T-helper 2 cell (primary cell): ENCODE measurements at places on chromosomes 6 and 20.

DNA sequence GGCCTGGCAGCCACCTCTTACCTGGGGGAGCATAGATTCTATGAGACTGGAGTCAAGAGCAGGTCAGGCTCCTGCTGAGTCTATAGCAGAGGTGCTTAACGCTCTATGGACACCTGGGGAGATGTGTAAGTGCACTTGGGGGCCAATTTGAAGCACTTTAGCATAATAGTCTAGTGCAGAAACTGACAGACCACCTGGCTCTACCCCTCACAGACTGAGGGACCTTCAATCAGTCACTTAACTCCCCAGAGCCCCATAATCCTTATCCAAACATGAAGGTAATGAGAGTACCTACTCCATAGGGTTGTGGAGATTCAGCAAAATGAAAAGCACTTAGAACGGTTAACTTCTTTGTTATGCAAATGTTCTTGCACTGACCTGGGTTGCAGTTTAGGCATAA, 87.3 kb upstream of the SLC22A16 start:
- DNase-seq = no peak

- no peak for DNase-seq
These were observed 4.3 kb downstream of the RPP40 start for GRCh38 chr6:4999586-4999985.

DNA sequence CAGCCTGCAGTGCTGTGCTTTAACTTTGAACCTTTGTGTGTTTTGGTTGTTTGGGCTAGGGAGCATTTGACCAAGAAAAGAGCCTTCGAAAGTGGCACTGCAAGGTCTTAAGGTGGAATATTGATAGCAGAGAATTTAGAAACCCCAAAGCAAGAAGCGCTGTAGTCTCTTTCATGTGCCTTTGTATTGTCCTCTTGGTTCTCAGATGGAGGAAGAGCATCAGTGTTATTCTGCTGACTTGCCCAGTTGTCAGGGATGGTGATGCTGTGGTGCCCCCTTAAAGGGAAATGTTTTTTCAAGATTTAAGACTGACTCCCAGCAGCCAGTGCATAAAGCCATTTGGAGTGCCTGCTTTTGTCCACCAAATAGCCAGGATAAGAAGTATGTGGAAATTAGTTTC, 102.7 kb upstream of the INSM1 start:
- no peak for DNase-seq

DNA sequence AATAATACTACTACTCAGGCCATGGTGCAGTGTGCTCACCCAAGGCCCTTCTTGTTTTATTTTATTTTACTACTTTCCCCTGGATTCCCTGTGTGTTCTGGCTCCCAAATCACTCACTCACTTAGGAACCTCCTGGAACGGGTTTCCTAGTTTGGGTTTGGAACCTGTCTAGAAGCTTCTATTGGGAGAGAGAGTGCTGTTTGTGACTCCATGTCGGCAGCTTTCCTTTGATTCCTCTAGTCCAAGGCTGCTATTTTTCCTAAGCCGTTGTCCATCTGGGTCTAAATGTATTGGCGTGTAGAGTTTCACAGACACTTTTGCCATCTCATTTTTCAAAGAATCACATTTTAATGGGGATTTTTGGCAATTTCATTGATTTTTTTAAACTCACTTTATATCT, 70.8 kb downstream of the FOXA2 start:
- no peak for DNase-seq

- no peak for DNase-seq
These were observed 49.8 kb downstream of the CPXM1 start for GRCh38 chr20:2750491-2751251.

DNA sequence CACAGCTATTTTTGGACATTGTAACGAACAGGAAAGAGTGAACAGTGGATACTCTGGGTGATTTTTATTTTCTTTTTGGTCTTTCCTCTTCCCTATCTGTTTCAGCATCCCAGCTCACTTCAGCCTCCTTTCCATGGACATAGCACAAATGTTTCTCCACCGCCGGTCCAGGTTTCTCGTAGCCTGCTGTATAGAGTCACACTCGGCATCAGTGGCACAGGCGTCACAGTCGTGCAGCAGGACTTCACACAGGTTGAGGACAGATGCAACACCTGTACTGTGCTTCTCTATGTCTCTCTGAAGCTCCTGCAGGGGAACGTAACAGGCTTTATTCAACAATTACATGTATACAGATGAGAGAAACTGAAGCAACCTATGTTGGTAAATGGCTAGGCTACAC, 348.3 kb downstream of the ESR1 start:
- DNase-seq = no peak

DNA sequence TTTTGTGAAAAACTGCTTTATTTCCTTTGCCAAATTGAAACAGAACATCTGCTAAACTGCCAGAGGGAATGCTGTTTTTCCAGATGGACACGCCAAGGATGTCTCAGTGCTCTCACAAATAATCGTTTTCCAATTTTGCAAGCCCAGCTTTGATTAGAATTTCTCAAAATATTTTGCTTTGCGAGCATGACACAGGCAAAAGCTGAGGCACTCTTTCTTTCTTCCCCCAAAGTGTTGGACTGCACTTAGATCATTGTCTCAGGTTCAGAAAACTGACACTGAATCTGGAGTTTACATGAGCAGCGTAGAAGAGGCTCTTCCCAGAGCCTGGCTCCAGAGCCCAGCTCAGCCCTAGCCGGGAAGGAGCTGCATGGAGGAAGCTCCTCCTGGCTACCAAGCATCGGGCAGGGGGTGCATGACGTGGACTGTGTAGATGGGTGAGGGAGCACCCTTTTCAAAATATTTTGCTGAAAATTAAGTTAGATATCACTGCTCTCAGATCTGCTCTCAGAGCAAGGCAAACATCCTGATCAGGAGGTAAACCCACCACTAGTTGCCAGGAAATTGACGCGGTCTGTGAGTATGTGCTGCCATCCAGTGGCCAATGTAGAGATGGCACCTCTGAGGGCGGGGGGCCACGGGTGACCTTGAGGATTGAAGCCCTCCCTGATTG, 107.5 kb downstream of the SLC22A3 start:
- DNase-seq = peak; percentile 45

GRCh38 chr6:76683985-76684384, 611.5 kb upstream of the IMPG1 start:
- DNase-seq = no peak

- no peak for DNase-seq
These were observed 206.9 kb downstream of the LY86 start for GRCh38 chr6:6795393-6795792.

DNA sequence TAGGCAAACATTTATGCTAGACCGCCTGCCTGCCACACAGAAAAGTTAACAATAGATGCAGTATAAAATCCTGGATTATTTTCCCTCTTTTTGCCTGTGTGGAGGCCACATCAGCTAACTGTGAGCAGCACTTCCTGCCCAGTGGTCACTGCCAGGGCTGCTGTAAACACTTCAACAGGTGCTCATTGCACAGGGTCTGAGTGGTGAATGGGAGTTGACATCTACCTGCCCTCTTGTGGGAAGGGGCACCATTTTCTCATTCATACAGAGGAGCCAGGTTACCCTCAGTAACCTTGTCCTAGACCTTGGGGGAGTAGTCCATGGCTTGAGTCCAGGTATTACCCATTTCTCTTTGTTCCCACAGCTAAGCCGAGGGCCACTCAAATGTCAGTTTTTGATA, 235.3 kb downstream of the TMEM242 start:
- DNase-seq = no peak

GRCh38 chr6:138161088-138161337, 726 bp upstream of the ARFGEF3 start:
- DNase-seq = no peak

GRCh38 chr6:47261191-47261590, 48.5 kb downstream of the TNFRSF21 start:
- DNase-seq = no peak

DNA sequence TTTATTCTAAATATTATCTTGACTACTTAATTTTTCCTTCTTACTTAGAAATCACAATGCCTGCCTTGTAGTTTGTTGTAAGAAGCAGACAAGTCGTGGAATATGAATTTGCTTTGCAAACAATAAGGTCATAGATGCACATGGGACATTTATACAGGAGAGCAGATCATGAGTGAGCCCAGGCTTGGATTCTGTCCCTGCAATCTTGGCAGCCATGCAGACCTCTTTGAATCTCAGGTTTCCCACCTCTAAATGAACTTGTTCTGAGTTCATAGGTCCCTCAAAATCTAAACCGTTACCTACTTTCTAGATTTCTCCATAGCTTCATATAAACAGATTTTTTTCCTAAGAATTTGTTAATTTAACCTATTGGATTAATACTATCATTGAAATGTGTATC, 19.5 kb downstream of the KIAA0408 start:
- DNase-seq = no peak

DNA sequence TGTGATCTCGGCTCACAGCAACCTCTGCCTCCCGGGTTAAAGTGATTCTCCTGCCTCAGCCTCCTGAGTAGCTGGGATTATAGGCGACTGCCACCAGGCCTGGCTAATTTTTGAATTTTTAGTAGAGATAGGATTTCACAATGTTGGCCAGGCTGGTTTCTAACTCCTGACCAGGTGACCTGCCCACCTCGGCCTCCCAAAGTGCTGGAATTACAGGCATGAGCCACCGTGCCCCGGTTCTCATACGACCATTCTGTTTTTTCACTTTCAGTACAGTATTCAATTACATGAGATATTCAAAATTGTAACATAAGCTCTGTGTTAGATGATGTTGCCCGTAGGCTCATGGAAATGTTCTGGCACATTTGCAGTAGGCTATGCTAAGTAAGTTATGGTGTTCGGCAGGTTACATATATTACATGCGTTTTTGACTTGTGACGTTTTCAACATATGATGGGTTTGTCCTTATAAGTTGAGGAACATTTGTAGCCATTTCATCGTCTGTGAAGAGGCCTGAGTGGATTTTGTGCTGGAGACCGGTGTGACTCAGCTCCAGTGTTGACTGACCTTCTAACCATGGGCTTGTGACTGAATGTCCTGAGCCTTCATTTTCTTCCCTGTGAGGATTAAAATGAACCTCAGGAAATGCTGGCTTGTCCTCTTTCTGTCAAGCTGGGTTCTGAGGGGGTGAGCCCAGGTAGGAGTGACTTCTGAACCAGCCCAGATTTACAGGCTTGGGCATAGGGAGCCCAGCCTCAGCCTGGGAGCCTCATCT, 12.2 kb downstream of the PPARD start:
- no peak for DNase-seq

- no peak for DNase-seq
These were observed 145.6 kb upstream of the MANEA start for GRCh38 chr6:95431637-95432228.

DNA sequence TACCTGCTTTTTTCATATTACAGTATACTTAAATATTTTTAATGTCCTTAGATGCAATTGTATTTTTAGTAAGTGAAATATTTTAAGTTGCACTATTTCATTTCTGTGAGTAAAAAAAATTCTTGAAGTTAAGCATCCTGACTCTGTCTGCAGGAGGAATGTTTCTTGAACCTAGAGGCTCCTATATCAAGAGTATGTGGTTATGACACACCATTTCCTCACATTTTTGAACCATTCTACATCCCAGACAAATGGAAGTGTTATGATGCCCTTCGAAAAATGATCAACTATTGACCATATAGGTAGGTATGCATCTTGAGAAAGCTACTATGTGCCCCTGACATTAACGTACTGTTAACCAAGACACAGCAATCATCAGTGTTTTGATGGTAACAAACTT, 237.0 kb downstream of the BCKDHB start:
- no peak for DNase-seq

GRCh38 chr6:20830576-20830975, 296.3 kb downstream of the CDKAL1 start:
- DNase-seq = no peak

GRCh38 chr6:166402582-166403277, 20.0 kb upstream of the MPC1 start:
- DNase-seq = no peak

- no peak for DNase-seq
These were observed 24.4 kb upstream of the C6orf62 start for GRCh38 chr6:24743265-24743943.

- DNase-seq = peak; percentile 27
These were observed 704 bp downstream of the TOP1 start for GRCh38 chr20:41029150-41029901.

DNA sequence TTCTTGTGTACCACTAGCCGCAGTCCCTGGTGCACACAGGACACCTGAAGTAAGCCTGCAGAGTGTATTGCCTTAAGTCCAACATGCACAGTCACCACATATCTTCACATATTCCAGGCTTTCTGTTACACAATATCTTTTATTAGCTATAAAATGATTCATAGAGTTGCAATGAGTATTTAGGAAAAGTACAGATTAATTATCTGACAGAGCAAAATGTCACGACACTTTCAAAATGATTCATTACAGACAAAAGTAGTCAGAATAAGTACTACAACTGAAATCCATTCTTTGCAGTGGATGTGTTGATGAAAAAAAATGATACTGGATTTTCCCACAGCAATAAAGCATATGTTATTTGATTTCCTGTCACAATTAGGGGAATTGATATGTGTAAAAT, 199.5 kb upstream of the ASCC3 start:
- no peak for DNase-seq

DNA sequence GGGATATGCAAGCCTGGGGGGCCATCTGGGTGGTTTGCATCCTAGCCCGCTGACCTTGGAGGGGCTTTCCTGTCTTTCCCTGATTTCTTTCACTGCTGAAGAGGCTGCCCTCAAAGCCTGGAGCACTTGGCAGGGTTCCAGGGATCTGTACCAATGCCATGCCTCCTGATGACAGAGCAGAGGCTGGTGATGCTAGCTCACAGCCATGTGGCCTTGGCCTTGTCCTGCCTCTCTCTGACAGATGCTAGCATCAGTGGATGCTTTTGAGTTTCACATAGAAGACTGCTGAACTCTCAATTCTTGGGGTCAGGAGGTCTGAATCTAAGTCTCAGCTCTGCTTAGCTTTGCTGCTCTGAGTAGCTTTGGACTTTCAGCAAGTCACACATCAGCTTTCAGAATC, 21.9 kb upstream of the RREB1 start:
- DNase-seq = no peak

DNA sequence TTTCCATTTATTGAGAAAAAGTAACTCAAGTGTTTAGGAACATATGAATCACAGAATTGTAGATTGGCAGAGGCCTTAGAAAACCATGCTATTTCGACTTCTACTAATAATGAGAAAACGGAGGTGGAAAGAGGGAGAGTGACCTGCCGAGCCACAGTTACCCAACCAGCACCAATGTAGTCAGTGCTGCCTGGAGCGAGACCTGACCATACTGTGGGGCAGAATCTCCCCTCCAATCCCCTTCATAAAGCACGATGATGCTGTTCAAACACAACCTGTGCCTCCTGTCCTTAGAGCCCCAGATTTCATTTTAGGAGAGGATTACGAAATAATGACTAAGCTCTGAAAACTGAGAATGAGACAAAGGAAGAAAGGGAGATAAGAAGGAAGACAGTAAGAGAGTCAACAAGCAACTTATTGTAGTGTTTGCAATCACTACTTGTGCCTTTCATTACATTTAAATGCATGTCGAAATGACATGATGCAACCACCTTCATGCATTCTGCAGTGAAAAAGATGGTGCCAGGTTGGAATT, 70.6 kb downstream of the ATXN1 start:
- no peak for DNase-seq
